OCI-LY7 (cell line): ENCODE measurements at places on chromosomes 16 and 17. TPM values are rescaled to one million over a fixed set of nuclear protein-coding genes. Genes with fewer than 3 reads are reported as not detected.

DNA sequence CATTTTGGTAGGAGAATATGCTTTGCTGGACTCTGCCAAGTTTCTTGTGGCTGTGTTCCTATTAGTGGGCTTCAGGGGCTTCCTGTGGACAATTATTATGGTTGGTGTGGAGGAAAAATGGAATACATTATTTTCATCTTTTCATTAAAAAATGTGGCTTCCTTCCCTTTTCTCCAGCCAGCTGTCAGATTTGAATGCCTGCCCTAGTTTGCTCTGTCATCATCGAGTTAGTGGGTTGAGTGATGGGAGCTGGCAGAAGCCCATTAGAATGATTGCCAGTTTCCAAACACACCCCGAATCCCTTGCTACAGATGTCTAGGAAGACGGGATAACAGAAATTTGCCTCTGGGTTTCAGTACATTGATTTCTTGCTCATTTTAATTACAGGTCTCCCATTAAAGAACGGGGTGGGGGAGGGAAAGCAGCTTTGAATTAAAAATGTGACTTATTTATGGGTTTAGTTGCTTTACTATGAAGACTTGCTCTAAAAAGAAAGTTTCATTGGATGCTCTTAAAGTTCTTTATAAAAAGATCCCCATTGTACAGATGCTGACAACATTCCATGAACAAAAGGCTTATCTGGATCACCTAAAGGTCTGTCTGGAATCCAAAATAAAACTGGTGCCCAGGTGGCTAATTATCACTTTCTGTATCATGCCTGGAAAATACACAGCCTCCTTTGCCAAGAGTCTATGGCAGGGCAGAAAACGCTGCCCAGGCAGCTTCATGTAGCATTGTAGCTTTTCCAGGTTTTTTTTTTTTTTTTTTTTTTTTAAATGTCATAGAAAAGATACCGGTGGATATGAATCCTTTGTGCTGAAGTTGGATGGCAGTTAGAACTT is 103.6 kb downstream of the PRKCA start:
- no peak for DNase-seq

- DNase-seq, result no peak
These were observed 5.5 kb upstream of the SRL start for GRCh38 chr16:4247460-4247784.

DNA sequence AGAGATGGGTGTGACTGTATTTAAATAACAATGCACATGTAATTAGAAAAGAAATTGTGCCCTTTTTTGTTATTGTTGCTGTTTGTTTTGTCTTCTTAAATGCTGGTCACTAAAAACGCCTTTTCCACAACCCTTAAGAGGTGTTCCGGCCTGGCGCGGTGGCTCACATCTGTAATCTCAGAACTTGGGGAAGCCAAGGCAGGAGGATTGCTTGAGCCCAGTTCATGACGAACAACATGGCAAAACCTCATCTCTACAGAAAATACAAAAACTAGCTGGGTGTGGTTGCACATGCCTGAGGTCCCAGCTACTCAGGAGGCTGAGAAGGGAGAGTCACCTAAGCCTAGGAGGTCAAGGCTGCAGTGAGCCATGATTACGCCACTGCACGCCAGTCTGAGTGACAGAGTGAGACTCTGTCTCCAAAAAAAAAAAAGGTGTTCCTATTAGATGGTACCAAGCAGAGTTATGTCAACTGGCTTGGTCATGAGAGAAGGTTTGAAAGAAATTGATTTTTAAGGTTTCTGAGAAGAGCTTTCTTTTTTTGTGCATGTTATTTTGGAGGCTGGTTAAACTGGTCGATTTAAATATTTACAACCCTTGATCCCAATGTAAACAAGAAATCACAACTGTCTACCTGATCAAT is 23.5 kb upstream of the RFFL start:
- no peak for DNase-seq

DNA sequence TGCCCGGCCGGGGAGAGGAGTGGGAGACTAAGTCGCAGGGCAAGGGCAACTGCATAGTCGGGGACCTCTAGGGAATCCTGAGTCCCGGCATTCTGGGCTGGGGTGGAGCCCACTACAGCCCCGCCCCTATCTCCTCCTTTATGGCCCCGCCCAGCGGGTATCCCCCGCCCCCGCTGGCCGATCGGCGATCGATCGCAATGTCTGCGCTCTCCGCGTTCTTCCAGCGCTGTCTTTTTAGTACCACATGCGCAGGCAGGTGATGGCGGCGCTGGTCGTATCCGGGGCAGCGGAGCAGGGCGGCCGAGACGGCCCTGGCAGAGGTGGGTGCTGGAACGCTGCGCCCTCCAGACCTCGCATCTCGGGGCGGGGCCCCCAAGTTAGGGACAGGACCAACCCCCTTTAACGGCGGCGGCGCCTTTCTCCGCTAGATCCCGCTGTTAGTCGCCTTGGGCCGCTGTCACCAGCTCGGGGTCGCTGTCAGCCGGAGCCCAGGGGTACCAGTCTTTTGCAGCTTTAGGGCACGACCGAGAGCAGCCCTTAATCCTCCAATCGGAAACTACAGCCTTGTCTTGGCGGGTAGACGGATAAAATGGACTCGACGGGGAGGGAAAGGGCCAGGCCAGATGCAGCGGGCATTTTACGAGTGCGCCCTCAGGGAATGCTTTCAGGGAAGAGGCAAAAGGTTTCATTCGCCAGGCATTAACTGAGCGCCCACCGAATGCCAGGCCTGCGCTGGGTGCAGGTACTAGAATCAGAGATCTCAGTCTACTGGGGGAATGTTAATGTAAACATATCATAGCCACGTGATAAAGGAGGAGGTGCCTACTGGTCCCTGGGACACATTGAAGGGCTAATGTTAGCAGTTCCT is at the start of gene DPH1:
TSS of gene DPH1 (plus strand) at position 243 of the 868 bp plus-strand sequence. CDS start at position 260, 17 bp downstream.
- DNase-seq, result peak; percentile 92

- DNase-seq, result no peak
These were observed 256.3 kb upstream of the SDK2 start for GRCh38 chr17:73900516-73900915.

GRCh38 chr17:63622574-63623390 is 565 bp downstream of the MAP3K3 start:
- peak; percentile 55 for DNase-seq

- no peak for DNase-seq
These were observed 124.9 kb downstream of the WSCD1 start for GRCh38 chr17:6195123-6195522.

- no peak for DNase-seq
These were observed 32.4 kb downstream of the SMYD4 start for GRCh38 chr17:1797323-1797722.

DNA sequence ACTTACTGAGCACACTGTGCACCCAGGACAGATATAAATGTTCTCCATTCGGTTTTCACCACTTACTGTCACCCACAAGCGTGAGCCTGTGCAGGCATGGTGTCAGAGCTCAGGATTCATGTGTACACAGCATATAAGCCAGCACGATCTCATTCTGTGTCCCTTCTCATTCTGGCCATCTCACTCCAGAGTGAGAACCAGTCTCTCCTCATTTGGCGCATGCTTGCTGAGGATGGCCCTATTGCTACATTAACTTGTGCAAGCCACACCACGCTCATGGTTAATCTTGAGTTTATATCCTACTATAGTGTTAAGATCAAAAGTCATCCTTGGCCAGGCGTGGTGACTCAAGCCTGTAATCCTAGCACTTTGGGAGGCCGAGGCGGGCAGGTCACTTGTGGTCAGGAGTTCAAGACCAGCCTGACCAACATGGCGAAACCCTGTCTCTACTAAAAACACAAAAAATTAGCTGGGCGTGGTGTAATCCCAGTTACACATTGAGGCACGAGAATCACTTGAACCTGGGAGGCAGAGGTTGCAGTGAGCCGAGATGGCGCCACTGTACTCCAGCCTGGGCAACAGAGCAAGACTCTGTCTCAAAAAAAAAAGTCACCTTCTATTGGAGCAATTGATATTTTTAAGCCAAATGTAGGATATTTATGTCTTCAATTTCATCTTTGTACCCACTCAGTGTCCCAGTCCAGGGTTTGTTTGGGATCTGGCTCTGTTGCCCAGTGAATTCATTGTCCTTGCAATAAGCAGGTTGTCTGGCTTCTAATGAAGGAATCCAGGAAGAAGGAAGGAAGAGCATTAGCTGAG is 20.9 kb downstream of the SOCS1 start:
- no peak for DNase-seq

- DNase-seq, result no peak
These were observed 895 bp downstream of the UTS2R start for GRCh38 chr17:82372249-82373071.

DNA sequence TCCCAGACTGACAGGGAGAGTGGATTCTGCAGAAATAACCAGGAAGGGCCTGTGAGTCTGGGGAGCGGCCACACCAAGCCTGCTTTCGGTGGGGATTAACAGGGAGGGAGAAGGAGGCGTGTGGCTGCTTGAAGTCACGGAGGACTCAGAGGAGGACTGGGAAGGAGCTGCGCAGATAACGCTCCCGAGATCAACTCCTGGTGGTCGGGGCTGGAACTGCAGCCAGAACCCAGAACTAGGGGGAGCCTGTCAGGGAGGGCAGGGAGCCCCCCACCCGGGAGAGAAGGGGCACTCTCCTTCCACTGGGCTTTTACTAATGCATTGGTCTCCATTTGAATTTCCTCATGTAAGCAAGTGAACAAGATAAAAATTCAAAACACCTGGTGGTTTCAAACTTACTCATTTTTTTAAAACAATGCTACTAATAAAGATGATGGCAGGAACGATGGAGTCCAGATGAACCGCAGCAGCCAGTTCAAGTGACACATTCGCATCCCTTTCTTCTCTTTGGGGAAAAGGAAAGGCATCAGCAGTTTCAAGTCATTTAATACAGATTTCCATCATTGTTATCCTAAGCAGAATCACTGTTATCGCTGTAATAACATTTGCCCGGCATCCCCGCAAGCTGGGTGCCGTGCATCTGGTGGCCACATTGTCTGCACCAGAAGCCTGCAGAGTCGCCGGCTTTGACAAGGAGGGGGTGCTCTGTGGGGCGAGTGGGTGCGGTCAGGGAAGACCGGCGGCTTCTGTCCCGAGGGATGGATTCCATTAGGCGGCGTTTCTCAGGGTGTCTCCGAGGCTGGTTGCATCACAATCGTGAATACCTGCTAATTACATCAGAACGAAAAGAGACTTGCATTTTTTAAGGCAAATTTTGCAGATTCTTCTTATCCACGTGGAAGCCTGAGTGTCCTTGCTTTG is 183.0 kb downstream of the FOXL1 start:
- DNase-seq, result peak; percentile 19

GRCh38 chr17:77944390-77945222 is 13.9 kb upstream of the TNRC6C start:
- DNase-seq, result no peak

DNA sequence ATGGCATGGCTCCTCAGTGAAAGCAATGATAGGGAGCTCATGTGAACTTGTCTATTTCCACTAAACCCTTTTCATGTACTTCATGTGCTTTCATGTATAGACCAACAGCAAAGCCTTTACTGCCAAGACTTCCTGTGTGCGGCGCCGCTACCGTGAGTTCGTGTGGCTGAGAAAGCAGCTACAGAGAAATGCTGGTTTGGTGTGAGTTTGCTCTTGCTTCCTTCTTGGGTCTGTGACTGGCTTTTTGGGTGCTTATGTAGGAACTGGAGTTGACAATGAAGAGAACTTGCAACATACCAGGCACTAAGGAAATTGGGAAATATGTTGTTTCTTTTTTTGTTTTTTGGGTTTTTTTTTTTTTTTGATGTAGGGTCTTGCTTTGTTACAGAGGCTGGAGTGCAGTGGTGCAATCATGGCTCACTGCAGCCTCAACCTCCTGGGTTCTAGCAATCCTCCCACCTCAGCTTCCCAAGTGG is 5.7 kb downstream of the SNX11 start:
- no peak for DNase-seq

GRCh38 chr17:11309033-11309432 is 68.0 kb downstream of the SHISA6 start:
- no peak for DNase-seq

DNA sequence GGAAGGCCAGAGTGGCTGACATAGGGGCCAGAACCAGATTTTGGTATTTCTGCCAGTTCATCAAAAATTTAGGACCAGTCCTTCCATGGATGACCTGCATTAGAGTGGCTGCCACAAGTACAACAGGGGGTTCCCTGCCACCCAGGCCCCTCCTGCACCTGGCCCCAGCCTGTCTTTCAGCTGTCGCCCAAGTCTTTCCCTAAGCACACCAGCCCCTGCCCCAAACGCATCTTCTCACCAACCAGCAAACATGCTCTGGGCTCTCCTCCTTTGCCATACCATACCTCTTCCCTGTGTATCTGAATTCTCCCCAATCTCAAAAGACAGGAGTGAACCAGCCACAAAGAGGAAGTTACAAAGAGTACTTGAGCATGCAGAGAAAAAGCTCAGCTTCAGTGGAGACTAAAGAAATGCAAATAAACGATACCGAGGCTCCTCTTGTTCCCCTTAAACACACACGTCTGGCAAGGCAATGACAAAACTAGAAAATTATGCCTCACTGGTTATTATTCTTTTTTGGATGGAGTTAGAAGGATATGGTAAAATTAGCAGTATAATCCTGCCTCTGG is 130.6 kb downstream of the DYNLRB2 start:
- peak; percentile 83 for DNase-seq

DNA sequence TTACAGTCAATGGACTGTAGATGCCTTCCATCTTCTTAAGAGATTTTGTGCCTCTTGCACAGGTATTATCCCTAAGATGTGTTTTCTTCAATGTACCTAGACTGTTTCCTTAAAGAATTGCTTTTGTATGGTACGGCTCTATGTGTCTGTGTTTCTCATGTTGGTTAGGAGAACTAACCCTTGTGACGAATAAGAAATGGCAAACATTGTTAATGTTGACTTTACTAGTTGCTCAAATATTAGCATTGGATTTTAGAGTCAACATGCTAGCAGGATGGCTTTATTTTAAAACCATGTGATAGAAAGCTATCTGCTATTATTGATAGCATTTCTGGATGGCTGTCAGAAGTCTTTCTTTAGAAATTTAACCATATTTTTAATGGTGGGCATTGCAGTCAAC is 34.5 kb downstream of the WWOX start:
- DNase-seq, result no peak

GRCh38 chr17:11279776-11280344 is 38.8 kb downstream of the SHISA6 start:
- DNase-seq, result no peak

The CA10 gene
- not detected in 2 replicates for total RNA-seq

The CDK5R1 gene
- total RNA-seq, result 2.0 and 2.2 TPM in 2 replicates

The NKD1 gene
- 0.04 and 0.31 TPM in 2 replicates for total RNA-seq

The LRRC37A gene
- 5.2 and 5.8 TPM in 2 replicates for total RNA-seq

The KCNH4 gene
- total RNA-seq, result not detected in 2 replicates

The SLC38A8 gene
- not detected in 2 replicates for total RNA-seq
